ENCODE measurements at places on chromosomes 12 and 14. TPM values are rescaled to one million over a fixed set of nuclear protein-coding genes. Genes with fewer than 3 reads are reported as not detected.

Gene KRT7
- total RNA-seq = 2,828 TPM

Gene LRRC9
- total RNA-seq = not detected

Gene EXOC5
- total RNA-seq = 62.4 TPM

DNA sequence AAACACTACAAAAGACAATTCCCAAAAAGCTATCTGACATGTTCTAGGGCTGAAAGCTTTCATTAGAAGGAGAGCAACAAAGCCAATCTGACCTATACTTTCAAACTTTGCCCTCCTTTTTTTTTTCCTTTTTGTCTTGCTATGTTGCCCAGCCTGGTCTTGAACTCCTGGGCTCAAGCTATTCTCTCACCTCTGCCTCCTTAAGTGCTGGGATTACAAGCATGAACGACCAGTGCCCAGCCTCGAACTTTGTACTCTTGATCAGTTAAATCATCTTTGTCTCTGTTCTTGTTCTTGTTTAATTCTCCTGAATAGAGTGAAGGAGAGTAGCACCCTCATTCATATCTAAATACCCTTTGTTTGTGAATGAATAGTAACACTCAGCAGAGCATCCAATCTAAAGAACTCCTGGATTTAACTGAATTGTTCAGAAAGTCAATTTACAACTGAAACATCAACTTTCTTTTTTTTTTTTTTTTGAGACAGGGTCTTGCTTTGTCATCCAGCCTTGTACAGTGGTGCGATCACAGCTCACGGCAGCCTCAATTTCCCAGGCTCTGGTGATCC lies 22.1 kb downstream of the ERP29 start:
- H3K27ac ChIP-seq = no peak overlapping the region
- no peaks in the 10 kb centered on the region for H3K27me3 ChIP-seq
- DNase-seq = no peak

GRCh38 chr12:110349514-110350151 lies 53.9 kb downstream of the ANAPC7 start:
- peak overlapping the region; percentile 62 for H3K27ac ChIP-seq
- H3K4me3 ChIP-seq = no peak overlapping the region
- no peaks in the 10 kb centered on the region for H3K27me3 ChIP-seq
- peaks cover 15% of the 10 kb centered on the region for H3K4me1 ChIP-seq
- DNase-seq = no peak

DNA sequence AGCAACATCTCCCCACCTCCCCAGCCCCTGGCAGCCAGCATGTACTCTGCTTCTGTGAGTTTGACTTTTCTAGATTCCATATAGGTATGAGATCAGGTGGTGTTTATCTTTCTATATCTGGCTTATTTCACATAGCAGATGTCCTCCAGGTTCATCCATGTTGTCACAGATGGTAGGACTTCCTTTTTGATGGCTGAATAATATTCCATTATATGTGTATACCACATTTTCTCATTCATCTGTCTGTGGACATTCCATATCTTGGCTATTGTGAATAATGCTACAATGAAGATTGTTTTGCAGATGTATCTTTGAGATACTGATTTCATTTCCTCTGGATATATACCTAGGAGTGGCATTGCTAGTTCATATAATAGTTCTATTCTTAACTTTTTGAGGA lies 18.4 kb downstream of the ALKBH2 start:
- no peak for DNase-seq
- no peak overlapping the region for H3K4me3 ChIP-seq
- peaks cover 5% of the 10 kb centered on the region for H3K36me3 ChIP-seq
- no peaks in the 10 kb centered on the region for H3K27me3 ChIP-seq
- H3K4me1 ChIP-seq = no peaks in the 10 kb centered on the region

DNA sequence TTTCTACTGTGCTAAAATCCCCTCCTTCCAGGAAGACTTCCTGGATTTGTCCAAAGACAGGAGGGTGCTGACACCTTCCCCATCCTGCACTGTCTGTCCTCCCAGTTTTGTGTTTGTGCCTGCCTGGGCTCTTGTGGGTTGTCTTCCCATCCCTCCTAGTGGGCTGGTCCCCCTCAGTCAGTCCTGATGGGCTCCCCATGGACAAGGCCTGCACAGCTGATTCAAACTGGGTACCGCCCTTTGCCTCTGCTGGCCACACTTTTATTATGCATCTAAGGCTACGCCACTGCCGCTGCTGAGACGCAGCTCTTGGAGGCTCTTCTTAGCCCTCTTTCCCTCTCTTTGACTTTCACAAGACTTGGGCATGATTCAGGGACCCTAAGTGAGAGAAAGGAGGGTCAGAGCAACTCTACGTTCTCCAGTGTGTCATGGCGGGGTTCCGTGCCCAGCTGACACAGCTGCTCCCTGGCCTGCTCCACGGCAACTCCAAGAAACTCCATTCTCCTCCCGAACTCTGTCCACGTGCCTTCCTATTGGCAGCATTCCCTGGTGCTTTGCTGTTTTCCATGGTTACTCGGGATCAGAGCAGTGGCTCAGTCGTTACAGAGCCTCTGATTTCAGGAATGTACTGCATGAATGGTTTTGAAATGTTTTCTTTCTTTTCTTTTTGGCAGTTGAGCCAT lies 3.8 kb upstream of the KRT85 start:
- no peak for DNase-seq
- H3K4me3 ChIP-seq = no peak overlapping the region
- H3K27me3 ChIP-seq = no peaks in the 10 kb centered on the region
- no peaks in the 10 kb centered on the region for H3K36me3 ChIP-seq

- no peaks in the 10 kb centered on the region for H3K36me3 ChIP-seq
- no peak overlapping the region for H3K4me3 ChIP-seq
- DNase-seq = peak; percentile 4
- H3K4me1 ChIP-seq = no peaks in the 10 kb centered on the region
Observed at GRCh38 chr12:26863515-26863914, 30.5 kb upstream of the ITPR2 start.

GRCh38 chr12:130615861-130616345 lies 100.2 kb downstream of the RIMBP2 start:
- no peak for DNase-seq
- no peaks in the 10 kb centered on the region for H3K36me3 ChIP-seq
- H3K4me1 ChIP-seq = no peaks in the 10 kb centered on the region
- no peak overlapping the region for H3K4me3 ChIP-seq
